NCI-H1092 (cell line): ENCODE measurements at places on chromosomes 2 and 18.

GRCh38 chr2:2899826-2900225 lies 477.8 kb downstream of the EIPR1 start:
- no peak for DNase-seq

DNA sequence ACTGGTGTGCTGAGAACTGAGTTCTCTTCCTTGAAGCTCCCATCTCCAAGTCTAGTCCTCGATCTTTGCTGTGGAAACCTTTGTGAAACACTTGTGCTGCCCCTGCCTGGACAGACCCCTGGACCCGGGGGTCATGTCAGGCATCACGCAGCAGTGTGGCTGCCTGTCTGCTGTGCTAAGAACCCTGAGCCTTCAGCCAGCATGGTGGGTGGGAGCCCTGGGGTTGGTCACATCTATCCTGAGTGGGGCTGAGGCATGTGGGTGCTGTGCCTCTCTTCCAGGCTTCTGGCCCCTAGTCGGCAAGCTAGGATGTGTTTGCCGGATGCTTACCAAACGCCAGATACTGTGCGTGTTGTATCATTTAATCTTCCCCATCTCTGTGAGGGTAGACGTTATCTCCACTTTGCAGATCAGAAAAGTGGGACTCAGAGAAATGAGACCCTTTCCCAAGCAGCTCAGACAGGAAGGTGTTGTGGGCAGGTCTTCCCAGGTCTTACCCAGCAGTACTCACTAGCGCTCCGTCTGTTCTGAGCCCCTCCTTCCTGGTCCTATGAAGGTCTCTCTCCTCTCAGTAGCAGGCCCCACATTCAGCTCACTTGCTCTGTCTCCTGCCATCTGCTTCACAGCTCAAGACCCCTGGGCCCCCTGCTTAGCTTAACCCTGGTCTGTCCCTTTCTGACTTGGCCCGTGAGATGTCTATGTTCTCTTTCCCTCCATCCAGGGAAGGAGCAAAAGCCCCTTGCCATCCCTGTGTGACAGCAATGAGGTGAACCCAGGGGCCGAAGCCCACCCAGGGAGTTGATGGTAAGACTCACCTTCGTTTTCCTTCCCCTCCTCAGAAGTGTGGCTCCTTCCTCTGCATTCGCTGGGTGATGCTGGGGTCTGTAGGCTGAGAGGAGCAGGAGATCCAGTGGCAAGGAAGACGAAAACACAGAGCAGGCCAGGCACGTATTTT lies 242.8 kb downstream of the FAM210A start:
- no peak for DNase-seq

DNA sequence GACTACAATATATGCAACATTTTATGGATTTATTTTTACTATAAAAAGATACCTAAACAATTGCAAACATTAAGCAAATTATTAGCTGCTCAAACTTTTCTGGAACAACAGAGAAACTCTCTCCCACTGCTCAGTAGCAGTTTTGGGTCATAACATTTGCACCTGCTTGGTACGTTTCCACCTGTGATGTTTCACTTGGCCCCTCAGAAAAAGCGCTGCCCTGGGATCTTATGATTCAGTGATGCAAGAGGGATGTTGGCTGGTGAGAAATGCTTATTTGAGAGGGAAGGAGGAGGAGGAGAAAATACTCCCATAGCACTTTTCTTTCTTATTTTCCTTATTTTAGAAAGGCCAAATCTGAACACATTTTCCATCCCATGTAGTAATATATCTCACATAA lies 9.2 kb downstream of the IRS1 start:
- no peak for DNase-seq

DNA sequence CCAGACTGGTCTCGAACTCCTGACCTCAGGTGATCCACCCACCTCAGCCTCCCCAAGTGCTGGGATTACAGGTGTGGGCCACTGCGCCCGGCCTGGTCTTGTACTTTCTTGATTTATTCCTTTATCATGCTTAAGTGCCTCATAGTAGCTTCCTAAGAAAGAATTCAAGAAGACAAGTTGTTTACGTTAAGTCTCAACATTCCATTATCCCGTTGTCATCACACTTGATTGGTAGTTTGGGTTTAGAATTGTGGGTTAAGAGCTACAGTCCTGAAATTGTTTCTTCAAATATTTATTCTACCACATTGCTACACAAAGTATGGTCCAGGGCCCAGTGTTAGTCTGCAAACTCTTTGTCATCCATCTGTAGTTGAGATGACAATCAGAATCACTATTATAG lies 194.0 kb downstream of the VWC2L start:
- no peak for DNase-seq

DNA sequence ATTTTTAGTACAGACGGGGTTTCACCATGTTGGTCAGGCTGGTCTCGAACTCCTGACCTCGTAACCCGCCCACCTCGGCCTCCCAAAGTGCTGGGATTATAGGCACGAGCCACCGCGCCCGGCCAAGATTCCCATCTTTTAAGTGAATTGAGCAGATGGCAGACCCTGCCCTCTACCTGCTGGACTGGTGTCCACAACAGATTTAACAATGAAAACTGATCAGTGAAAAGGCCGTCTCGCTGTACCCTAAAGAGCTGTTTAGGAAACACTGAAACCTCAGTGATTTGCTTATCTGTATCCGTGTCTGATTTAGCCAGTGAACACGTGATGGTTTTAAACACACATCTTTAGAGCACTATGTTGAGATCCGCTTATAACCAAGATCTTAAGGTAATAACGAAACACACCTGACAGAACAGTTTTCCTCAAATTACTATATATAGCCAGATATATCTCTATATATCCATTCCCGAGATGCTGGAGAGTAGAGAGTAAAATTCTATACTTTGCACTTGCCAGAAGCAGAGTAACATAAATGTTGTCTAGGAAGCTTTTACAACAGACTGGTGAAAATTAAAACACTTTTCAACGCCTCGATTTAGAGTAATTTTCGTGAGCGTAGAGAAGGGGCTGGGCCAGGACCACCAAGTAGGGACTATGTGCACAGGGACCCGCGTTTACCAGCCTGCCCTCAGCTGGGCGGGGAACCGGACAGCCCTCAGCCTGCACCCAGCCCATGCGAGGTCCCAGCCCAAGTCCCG lies 594 bp downstream of the FAM161A start:
- DNase-seq, result no peak

- DNase-seq, result peak; percentile 85
Measured at GRCh38 chr2:166375736-166376487, at the start of gene SCN9A. Gene SCN9A, minus strand, starts transcription at chr2:166375944. Its CDS starts 64,188 bp downstream, at chr2:166311756.

DNA sequence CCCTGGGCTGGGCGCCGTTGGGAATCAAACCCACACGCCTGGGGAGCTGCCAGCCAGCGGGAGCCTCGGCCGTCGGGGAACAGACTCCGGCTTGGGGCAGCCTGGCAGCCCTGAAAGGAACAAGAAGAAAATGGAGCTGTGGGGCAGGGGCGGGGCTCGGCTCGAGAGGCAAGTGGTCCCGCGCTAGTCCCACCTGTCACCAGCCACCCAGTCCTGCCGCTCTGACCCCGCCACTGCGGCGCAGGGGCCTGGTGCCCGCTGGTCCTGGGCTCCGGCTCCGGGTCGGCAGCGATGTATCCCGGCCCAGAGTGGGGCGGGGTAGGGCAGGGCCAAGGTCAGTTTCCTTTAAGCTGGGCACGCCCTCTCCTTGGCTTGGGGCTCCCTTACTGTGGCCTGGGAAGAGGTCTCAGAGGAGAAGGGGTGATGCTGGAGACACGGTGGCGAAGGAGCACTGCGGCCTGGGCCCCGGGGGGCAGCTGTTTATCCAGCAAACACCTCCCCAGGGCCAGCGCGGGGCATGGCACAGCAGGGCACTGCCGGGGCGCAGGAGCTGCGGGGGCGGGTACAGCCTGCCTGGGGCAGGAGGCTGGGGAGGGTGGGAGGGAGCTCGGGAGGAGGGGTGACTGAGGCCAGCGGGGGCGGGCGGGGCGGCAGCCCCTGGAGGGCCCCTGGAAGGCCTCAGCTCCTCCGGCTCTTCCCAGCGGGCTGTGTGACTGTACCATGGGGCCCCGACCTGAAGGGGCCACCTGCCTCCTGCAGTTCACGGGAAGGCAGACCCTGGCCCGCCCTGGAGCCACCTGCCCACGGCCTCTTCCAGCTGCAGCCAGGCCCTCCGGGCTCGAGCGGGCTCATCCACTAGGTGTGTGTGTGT lies 15.6 kb downstream of the ODC1 start:
- DNase-seq, result no peak

GRCh38 chr2:55859875-55860274 lies 63.7 kb downstream of the EFEMP1 start:
- no peak for DNase-seq

DNA sequence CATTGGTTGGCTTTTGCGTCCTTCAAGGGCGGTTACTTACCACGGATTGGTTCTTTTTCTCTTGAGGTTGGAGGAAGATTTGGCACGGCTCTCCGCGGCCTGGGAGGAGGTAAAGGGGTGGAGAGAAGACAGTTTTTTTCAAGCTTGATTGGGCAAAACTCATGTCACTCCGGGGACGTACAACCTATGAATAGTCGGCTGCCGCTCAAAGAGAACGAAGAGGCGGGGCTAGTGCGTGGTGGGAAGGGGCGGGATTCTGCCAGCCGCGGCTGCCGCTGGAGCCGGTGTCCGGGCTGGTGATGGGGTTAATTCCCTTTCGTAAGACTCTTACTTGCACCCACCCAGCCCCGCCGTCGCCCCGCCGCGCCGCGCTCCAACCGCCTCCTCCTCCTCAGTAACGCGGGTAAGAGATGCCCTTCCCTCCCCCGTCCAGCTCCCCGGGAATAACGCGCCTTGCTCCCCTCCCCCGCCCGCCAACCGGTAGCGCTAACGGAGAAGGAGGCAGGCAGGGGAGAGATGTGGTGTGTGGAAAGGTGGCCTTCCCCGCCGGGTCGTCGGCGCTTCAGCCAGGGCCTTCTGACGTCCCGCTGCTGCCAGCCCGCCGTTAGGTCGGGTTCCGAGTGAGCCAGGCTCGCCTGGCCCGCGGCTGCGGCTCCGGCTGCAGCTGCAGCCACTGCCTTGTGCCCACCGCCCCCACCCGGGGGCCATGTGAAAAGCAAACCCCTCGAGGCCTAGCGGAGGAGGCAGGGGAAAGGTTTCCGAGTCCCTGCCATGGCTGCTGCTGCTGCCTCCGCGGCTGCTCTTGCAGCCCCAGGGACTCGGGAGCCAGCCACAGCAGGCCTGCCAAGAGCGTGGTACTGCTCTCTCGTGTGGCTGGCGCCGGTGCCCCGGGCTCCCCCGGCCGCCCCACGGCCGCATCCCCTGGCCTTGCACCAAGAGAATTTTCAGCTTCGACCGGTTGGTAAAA lies at the start of gene R3HDM1:
TSS of gene R3HDM1 (plus strand) at position 254 of the 967 bp plus-strand sequence. CDS start 73,362 bp downstream, outside the sequence.
- peak; percentile 99 for DNase-seq

- no peak for DNase-seq
Measured at GRCh38 chr2:52465287-52465686, 1302.3 kb upstream of the CHAC2 start.
